Trophoblast cell (in vitro differentiated cells and primary cell): ENCODE measurements at places on chromosomes 12 and 14.
A peak's percentile ranks its signal among the peaks of the same experiment; 100 is the strongest.

- no peaks in the 10 kb centered on the region for H3K36me3 ChIP-seq
- H3K4me1 ChIP-seq, result no peaks in the 10 kb centered on the region
- no peak for DNase-seq
- no peak overlapping the region for H3K27ac ChIP-seq
These were observed 57.3 kb downstream of the ACACB start for GRCh38 chr12:109173443-109174240.

- H3K27ac ChIP-seq, result no peak overlapping the region
- no peak overlapping the region for H3K4me3 ChIP-seq
- no peaks in the 10 kb centered on the region for H3K27me3 ChIP-seq
- H3K4me1 ChIP-seq, result no peaks in the 10 kb centered on the region
These were observed 19.7 kb downstream of the GDF11 start for GRCh38 chr12:55762646-55763045.

DNA sequence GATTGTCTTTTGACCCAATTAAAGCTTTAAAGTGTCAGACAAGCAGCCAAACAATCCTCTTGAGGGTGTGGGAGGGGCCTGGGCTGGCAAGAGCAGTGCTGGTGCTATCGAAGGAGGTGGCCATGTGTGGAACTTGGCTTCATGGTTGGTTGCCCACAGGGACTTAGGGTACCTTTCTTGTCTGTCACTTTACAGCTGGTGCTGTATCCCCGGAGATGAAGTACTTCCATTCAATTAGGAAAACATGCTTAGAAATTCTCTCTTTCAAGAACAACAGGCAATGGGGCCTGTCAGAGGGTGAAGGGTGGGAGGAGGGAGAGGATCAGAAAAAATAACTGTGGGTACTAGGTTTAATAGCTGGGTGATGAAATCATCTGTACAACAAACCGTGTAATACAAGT, 86.5 kb downstream of the DAAM1 start:
- peaks cover 2% of the 10 kb centered on the region for H3K4me1 ChIP-seq
- H3K27me3 ChIP-seq, result no peaks in the 10 kb centered on the region
- H3K27ac ChIP-seq, result no peak overlapping the region

- no peaks in the 10 kb centered on the region for H3K27me3 ChIP-seq
- H3K36me3 ChIP-seq, result no peaks in the 10 kb centered on the region
- H3K4me1 ChIP-seq, result no peaks in the 10 kb centered on the region
- no peak overlapping the region for H3K4me3 ChIP-seq
- no peak overlapping the region for H3K27ac ChIP-seq
These were observed 855.6 kb upstream of the TMEM132C start for GRCh38 chr12:127411166-127411915.

DNA sequence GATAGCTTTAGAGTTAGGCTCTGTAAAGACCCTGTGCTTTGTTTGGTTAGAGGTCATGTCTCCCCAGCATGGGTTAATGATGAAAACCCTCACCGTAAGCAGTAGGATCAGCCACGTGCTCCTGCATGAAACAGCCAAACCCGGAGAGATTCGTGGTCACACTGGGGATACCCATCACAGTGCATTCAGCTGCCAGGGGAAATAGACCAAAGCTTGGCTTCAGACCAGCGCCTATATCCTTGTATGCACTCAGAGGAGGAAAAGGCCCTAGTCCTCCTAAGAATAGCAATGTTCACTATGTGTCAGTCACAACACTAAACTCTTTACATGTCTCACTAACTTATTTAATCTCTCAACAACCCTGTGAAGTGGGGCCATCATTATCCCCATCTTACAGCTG, 16.3 kb downstream of the SPX start:
- no peak overlapping the region for H3K27ac ChIP-seq
- peaks cover 2% of the 10 kb centered on the region for H3K4me1 ChIP-seq
- H3K4me3 ChIP-seq, result no peak overlapping the region
- H3K36me3 ChIP-seq, result no peaks in the 10 kb centered on the region
- no peak for DNase-seq
- no peaks in the 10 kb centered on the region for H3K27me3 ChIP-seq

GRCh38 chr12:90090929-90091651, 382.5 kb upstream of the ATP2B1 start:
- peaks cover 12% of the 10 kb centered on the region for H3K4me1 ChIP-seq
- peak overlapping the region; percentile 94 for H3K27ac ChIP-seq
- peak; percentile 64 for DNase-seq
- no peak overlapping the region for H3K4me3 ChIP-seq
- H3K27me3 ChIP-seq, result no peaks in the 10 kb centered on the region

DNA sequence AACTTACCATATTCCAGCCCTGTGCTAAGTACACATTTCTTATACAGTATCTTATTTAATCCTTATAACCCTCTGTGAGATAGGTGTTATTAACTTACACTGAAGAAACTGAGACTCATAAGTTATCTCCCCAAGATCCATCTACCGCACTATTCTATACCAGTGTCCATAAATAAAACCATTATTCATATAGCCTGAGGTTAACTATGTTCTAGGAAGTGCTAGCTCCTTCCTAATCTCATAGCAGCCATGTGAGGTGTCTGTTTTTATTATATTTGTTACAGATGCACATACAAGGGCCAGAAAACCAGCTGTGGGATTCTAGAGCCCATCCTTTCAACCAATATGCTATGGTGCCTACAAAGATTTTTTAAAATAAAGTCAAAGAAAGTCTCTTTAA, 100.3 kb upstream of the RAP1B start:
- no peak for DNase-seq
- H3K4me3 ChIP-seq, result no peak overlapping the region
- H3K27ac ChIP-seq, result no peak overlapping the region
- H3K4me1 ChIP-seq, result no peaks in the 10 kb centered on the region
- H3K27me3 ChIP-seq, result no peaks in the 10 kb centered on the region

- DNase-seq, result peak; percentile 26
- H3K36me3 ChIP-seq, result no peaks in the 10 kb centered on the region
- H3K4me3 ChIP-seq, result no peak overlapping the region
- no peak overlapping the region for H3K27ac ChIP-seq
- H3K27me3 ChIP-seq, result no peaks in the 10 kb centered on the region
- H3K4me1 ChIP-seq, result peaks cover 38% of the 10 kb centered on the region
These were observed 5.4 kb downstream of the RAPGEF3 start for GRCh38 chr12:47753021-47754001.

- no peak overlapping the region for H3K4me3 ChIP-seq
- H3K27me3 ChIP-seq, result no peaks in the 10 kb centered on the region
- H3K27ac ChIP-seq, result no peak overlapping the region
These were observed 88.1 kb downstream of the DNAI7 start for GRCh38 chr12:25106818-25107217.

DNA sequence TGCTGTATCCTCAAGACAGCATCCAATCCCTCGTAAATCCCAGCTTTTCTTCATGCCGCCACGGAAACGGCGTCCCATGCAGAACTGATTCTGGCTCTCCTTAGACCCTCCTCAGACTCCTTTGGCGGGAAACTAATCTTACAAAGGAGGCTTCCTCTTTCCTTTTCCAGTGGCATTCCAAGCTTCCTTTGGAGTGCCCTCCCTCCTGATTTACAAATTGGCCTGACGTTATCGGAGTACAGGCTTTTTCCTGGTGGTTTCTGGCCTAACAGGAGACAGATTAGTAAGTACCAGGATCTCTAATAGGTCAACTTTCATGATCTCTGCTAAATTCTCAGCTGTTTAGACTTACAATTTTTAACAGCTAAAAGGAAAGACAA, 1.3 kb upstream of the ZDHHC17 start:
- no peaks in the 10 kb centered on the region for H3K27me3 ChIP-seq
- no peak for DNase-seq
- no peaks in the 10 kb centered on the region for H3K36me3 ChIP-seq
- no peak overlapping the region for H3K4me3 ChIP-seq

- no peak overlapping the region for H3K4me3 ChIP-seq
- H3K36me3 ChIP-seq, result no peaks in the 10 kb centered on the region
- H3K27me3 ChIP-seq, result no peaks in the 10 kb centered on the region
- no peak overlapping the region for H3K27ac ChIP-seq
- DNase-seq, result no peak
- no peaks in the 10 kb centered on the region for H3K4me1 ChIP-seq
These were observed 472.8 kb upstream of the PRICKLE1 start for GRCh38 chr12:43062201-43062895.

DNA sequence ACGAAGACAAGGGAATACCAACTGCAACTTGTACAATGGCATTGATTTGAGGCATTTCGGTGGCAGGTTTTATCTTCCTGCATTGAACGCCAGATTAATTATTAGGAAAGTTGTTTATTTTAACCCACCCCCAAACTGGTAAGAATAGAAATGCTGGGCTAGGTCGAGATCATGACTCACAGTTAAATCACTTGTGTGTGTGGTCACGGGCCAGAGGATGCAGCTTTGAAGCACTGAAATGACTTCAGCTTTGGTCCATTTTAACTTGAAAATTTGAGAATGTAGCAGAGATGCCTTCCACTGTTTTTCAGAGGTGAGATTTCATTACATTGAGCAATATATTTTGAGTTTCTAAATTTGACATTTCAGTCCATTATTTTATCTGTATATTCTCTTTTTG, 23.6 kb upstream of the KCNH3 start:
- no peak for DNase-seq
- H3K4me1 ChIP-seq, result no peaks in the 10 kb centered on the region
- H3K4me3 ChIP-seq, result no peak overlapping the region

DNA sequence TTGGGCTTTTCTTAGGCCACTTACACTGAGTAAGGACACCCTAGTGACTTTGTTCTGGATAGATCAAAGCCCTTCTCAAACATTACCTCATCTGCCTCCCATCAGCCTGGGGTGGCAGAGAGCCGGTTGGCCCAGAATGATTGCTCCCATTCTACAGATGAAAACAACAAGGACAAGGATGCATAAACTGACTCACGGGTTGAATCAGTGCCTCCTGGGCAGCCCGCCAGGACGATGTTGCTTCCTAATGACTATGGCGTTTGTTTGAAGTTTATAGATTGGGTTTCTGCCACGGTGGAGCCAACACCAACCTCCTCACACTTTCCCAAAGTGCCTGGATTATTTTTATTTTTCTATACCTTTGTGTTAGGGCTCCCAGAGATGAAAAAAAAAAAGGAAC, 3.6 kb upstream of the VRK1 start:
- no peak overlapping the region for H3K27ac ChIP-seq
- no peak for DNase-seq
- no peaks in the 10 kb centered on the region for H3K36me3 ChIP-seq
- no peak overlapping the region for H3K4me3 ChIP-seq

DNA sequence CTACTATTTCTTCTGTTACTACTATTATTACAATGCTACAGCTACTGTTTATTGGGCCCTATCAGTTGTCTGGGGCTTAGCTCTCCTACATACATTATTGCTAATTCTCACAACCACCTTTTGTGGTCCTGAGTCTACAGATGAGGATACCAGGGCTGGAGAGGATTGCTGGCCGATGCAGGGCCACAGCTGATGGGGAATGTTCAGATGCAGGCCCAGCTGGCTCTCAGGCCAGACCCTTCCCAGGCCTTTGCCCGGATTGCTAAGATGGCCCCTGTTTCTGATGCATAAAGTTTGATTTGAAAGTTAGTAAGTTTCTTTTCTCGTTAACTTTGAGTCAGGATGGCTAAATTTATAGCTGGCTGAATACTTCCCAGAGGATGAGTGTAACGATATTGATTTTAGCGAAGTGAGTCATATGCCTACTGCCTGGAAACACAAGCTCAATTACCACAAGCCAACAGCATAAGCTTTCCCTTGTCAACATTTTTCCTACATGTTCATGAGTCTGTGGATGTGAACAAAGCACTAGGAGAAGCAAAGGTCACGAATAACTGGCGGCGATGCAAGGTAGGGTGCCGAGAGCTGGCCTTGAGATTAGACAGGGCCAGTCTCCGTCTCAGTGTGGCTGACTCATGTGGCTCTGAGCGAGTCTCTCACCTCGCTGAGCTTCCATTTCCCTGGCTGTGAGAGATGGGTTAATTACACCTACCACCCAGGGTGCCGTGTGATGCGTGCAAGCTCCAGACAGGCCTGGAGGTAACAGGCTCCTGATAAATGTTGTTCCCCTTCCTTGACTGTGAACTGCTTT, 111.0 kb downstream of the BEGAIN start:
- no peaks in the 10 kb centered on the region for H3K36me3 ChIP-seq
- H3K27ac ChIP-seq, result peak overlapping the region; percentile 22
- H3K4me1 ChIP-seq, result peaks cover 16% of the 10 kb centered on the region
- peak; percentile 62 for DNase-seq
- no peaks in the 10 kb centered on the region for H3K27me3 ChIP-seq

DNA sequence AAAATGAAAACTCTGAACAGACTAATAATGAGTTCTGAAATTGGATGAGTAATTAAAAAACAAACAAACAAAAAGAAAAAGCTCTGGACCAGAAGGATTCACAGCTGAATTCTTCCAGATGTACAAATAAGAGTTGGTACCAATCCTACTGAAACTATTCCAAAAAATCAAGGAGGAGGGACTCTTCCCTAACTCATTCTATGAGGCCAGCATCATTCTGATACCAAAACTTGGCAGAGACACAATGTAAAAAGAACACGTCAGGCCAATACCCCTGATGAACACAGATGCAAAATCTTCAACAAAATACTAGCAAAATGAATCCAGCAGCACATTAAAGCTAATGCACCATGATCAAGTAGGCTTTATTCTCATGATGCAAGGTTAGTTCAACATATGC, 183.9 kb upstream of the CNOT2 start:
- no peaks in the 10 kb centered on the region for H3K4me1 ChIP-seq
- H3K4me3 ChIP-seq, result no peak overlapping the region
- no peaks in the 10 kb centered on the region for H3K36me3 ChIP-seq
- no peak overlapping the region for H3K27ac ChIP-seq
- DNase-seq, result no peak

DNA sequence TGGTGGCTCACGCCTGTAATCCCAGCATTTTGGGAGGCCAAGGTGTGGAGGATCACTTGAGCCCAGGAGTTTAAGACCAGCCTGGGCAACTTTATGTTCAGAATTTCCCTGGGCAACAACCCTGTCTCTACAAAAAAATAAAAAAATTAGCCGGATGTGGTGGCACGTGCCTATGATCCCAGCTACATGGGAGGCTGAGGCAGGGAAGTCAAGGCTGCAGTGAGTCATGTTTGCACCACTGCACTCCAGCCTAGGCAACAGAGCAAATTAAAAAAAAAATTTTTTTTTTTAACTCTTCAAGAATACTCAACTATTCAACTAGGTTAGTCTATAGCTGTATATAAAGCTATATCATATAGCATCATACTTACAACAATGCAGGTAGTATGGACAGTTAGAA, 113.0 kb downstream of the RALGAPA1 start:
- no peak for DNase-seq
- no peaks in the 10 kb centered on the region for H3K36me3 ChIP-seq
- H3K27me3 ChIP-seq, result no peaks in the 10 kb centered on the region
- no peak overlapping the region for H3K4me3 ChIP-seq
- H3K4me1 ChIP-seq, result no peaks in the 10 kb centered on the region

GRCh38 chr12:57993030-57993429, 51.7 kb downstream of the ATP23 start:
- no peak overlapping the region for H3K4me3 ChIP-seq
- DNase-seq, result peak; percentile 4
- H3K27ac ChIP-seq, result no peak overlapping the region
- no peaks in the 10 kb centered on the region for H3K4me1 ChIP-seq
